ENCODE measurements at places on chromosomes 13 and 19.

DNA sequence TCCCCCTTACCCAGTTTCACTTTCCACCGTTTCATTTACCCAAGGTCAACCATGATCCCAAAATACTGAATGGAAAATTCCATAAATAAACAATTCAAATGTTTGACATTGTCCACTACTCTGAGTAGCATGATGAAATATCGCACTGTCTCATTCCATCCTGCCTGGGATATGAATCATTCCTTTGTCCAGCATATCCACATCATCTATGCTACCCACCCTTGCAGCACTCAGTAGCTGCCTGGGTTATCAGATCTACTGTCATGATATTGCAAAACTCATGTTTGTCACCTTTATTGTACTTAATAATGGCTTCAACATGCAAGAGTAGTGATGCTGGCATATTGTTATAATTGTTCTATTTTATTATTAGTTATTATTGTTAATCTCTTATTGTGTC, 263.9 kb upstream of the NBEA start:
- DNase-seq = no peak

DNA sequence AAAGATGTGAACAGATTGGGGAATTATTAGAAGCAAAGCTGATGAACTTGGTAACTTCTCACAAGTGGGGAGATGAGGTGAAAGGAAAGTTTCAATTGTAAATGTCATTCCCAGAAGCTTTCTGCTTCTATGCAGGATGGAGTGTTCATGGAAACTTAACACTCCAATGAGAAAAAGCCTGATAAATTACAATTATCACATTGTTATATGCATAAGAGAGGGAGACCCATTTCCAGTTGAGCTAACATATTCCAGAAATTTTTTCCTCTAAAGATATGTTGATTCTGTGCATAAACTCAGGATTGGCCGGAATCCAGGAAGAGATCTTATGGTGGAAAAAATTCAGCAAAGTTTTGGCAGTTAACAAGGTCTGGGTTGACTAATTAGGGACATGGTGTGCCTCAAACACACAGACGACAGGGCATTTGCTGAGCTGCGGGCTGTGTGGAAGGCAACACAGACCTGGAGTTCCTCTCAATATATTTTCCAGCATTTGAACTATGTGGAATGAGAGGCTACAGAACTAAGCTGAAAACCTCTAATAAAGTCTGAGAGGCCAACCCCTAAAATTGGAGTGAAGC, 64.9 kb upstream of the FGF14 start:
- no peak for DNase-seq

GRCh38 chr13:20980430-20980829, 77.9 kb upstream of the XPO4 start:
- DNase-seq = no peak

DNA sequence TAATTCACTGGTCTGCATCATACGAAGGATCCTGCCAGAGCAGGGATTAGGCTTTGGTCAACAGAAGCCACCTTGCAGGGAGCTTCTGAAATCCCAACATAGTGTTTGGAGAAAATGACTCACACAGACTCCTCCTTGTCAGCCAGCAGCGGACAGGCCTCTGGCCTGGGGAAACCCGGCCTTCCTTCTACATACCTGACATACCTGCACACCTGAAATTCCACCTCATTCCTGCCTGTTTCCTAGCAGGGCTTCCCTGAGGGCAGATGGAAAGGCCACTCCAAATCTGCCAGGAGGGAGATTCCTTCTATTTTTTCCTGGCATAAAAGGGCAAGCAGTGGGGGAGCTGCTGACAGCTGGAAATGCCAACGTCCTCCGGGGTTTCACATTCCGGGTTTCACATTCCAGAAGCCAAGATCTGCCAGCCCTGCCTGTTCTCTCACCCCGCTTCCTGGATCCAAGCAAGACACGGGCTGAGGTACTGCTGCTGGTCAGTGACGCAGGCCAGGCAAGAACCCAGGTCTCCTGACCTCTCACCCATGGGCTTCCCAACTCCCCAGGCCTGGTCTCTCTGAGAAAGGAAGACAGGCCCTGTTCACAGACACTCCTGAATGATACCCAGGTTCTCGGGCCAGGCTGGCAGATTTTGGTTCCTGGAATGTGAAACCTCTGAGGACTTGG, 18.2 kb upstream of the IGFL1 start:
- peak; percentile 58 for DNase-seq

GRCh38 chr13:106103779-106104178, 431.7 kb downstream of the EFNB2 start:
- no peak for DNase-seq

DNA sequence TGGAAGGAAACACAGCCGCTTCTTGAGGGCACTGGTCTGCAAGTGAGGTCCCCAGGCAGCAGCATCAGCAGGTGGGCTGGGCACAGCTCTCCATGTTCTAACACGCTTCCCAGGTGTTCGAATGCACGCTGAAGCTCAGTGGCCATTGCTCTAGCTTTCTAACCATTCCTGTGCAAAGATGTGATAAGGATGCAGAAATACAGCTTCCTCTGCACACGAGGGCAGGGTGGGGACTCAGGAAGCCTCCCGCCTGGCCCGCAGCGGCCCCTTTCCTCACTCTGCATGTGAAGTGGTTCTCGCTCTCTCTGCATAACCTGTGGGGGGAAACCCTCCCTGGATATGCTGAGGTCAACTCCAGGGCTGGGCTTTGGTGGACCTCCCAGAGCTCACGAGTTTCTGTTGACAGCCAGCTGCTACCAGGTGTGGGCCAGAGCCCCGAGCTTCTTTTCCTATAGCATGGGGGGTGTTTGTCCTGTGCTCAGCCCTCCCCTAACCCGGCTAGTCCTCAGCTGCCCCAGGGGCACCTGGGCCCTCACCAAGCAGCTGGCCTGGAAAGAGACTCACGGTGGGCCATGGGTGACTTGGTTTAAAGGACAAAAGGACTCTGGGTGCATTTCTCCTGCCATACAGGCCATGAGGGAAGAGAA, 168.2 kb downstream of the TEX29 start:
- DNase-seq = no peak

DNA sequence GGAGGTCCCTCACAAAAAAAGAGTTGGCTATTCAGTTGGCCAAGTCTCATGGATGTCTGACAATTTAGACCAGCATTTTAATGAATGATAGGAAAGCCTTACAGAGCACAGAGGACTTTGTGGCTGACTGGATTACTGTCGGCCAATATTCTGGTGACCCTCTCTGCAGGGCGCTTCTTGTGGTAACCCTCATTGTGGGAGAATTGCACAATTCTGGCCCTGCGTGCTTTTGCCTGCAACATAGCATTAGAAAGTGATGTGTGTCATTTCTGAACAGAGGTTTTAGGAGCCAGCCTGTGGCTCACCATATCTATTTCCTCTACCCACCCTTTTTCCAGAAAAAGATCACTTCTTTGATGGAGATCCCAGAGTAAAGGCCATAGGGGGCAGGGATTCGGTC, 71.4 kb downstream of the EFNB2 start:
- no peak for DNase-seq

DNA sequence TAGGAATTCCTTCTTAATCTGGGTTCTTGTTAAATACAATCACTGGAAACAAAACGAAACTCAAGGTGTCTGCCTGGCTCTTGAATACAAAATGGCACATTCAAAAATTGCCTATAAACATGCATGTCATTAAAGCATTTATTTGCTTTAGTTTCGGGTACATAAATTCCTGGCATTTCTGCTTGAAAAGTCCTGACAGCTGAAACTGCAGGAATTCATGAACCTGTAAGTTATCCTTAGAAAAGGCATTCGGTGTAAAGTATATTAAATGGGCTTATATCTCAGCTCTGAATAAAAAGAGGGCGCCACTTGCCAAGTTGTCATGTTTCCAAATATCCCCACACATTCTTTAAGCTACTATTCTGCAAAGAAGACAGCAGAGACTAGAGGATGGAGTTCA, 32.9 kb downstream of the RXFP2 start:
- no peak for DNase-seq

DNA sequence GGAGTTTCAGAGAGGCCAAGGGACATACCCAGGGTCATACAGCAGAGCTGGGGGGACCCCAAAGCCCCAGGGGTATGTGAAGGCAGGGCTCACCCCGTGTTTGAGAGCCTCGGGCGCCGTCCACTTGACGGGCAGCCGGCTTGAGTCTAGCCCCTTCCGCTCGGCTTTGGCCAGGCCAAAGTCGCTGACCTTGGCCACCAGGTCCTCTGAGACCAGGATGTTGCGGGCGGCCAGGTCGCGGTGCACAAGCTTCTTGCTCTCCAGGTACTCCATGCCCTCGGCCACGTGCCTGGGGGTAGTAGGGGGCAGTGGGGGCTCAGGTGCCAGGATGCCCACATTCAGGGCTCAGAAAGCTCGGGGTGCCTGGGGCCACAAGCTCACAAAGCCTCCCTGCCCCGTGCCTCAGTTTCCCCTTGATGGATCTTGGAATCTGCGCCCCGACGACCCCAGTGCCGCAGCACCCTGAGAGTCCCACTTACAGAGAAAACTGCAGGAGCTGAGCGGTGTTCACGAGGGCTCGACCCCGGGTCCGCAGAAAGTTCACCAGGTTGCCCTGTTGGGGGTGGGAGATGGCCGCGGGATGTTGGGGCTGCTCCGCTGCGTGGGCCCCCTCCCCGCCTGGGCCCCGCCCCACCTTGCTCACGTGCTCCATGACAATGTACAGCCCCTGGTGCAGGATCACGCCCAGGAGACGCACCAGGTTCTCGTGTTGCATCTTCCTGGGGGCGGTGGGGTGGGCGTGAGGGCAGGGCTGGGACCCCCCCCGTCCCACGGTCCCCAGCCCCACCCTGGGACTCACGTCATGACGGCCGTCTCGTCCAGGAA, 7.1 kb downstream of the MATK start:
- no peak for DNase-seq

DNA sequence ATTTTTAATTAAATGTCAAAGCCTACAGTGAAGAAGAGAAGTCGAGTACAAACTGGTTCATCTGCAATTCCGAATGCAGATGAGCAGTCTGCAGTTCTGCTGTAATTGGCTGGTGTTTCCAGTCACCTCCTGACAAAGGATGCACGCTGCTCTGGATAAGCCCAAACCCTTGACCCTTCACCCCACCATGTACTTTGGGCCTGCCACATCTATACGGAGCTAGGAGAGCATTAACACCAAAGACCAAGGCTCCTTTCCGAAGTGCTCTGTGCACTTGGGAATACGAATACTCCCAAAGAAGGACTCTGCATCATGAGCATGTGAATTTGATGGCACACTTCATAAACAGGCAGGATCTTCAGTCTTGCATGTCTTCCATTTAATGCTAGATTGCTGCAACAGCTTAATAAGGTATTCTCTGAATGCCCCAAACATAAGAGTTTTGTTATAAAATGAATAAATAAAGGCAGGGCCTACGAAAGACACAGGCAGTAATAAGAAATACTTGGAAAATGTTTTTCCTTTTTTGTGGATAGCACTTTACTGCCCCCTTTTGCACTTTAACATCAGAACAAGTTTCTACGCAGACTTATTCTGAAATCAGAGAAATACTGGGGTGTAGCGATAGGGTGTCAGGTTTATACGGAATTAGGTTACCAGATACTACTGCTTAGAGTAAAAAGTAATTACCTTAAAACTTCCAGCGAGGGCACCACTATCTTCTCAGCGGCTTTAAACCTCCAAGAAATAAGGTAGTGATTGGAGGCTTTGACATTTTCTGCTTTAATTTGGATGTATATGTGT, 15.0 kb downstream of the EFNB2 start:
- peak; percentile 24 for DNase-seq

DNA sequence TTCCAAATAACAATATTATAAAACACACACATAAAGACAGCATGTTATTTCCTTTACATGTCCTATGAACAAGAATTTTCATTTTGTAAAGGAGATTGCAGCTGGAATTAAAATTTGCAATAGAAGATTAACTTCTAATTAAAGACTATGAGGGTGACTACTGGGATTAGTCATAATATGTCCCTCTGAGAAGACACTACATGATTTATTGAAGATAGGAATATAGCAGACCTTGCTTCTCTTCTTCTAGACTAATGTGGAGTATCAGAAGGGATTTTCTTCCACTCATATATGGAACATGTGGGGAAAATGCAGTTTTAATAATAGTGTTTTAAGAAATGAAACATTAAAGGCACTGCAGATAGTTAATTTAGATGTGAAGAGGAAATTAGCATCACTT, 177.8 kb downstream of the NALCN start:
- no peak for DNase-seq

DNA sequence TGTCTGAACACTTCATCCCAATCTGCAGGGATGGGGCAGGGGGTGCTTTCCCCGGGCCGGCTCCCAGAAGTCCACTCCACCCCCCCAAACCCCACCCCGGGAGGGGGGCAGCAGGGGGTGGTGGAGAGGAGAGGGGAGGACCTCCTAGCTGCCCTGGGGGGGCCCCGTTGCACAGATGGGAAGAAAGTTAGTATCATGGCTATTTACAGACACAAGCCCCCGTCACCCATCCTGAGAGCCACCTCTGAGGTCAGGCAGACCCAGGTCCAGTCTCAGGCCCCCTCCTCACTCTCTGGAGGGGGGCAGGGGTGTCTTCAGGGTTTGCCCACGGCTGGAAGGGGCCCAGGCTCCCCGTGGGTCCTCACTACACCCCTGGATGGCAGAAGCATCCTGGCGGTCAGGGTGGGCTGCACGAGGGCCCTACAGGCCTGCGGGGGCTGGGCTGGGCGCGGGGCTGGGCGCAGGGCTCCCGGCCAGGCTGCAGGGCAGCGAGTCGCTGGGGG, 5.8 kb upstream of the REXO1 start:
- DNase-seq = no peak

DNA sequence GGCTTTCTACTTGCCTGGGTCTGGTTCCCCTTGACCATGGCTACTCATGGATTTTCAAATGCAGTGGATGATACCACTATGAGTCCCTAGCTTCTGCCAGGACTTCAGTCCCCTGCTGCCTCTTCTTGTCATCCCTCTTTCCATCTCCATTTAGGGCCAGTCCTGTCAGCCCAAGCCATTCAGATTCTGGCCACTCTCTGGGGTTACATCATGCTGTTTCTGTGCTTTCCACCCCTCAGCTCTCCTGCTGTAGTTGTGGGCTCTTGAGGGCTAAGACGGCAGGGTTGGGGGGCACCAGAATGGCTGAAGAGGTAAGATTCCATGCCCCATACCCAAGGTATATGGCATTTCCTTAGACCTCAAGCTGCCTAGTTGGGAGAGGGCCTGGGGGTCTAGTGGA, 13.2 kb upstream of the ZNF492 start:
- no peak for DNase-seq

- DNase-seq = no peak
These were observed 88.9 kb downstream of the WDFY2 start for GRCh38 chr13:51673165-51673564.

- DNase-seq = peak; percentile 18
These were observed 729 bp upstream of the MADCAM1 start for GRCh38 chr19:495402-496111.

DNA sequence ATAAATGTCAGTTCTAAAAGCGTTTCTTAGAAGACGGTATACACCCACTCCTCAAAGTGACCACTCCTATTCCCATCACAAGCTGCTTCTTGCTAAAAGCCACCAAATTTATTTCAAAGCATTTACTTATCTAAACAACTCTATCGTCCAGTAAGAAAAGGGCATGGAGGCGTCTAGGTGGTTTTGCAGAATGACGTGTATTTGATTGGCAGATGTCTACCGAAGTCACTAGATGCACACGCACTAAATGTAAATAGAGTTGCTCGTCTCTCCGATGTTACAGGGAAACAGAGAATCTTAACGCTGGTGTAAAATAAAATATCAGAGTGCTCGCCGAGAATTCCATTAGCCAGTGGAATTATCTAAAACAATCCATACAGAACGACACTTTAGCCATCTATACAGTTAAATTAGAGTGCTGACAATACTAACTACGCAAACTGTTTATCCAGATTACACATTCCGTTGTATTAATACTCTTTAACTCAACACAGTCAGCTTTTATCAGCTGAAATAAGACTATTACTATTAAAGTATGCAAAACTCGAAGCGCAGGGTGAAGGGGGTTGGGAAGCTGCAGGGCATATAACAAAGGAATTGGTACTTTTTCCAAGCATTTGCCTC, 1.9 kb downstream of the KLF12 start:
- peak; percentile 33 for DNase-seq

All from ACHN (cell line).